ENCODE measurements at places on chromosomes 12 and 14. TPM values are rescaled to one million over a fixed set of nuclear protein-coding genes. Genes with fewer than 3 reads are reported as not detected.
A peak's percentile ranks its signal among the peaks of the same experiment; 100 is the strongest.

GRCh38 chr12:4388662-4389061 lies 9.2 kb upstream of the FGF23 start:
- peak; percentile 29 for DNase-seq

GRCh38 chr12:113573148-113573547 lies 101.5 kb upstream of the LHX5 start:
- DNase-seq = no peak

The TMEM63C gene
- 27.0 TPM for total RNA-seq

The CMKLR1 gene
- total RNA-seq = 10.1 TPM

- DNase-seq = no peak
Measured at GRCh38 chr14:74979442-74980397, 23.0 kb upstream of the EIF2B2 start.

The KRT75 gene
- total RNA-seq = not detected

DNA sequence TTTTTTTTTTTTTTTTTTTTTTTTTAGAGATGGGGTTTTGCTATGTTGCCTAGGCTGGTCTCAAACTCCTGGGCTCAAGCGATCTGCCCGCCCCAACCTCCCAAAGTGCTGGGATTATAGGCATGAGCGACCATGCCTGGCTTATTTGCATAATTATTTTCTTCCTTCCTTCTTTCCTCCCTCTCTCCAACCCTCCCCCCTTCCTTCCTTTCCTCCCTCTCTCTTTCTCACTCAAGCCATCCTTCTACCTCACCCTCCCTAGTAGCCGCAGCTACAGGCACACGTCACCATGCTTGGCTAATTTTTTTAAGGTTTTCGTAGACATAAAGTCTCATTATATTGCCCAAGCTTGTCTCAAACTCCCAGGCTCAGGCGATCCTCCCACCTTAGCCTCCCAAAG lies 83.8 kb downstream of the PEBP1 start:
- no peak for DNase-seq

DNA sequence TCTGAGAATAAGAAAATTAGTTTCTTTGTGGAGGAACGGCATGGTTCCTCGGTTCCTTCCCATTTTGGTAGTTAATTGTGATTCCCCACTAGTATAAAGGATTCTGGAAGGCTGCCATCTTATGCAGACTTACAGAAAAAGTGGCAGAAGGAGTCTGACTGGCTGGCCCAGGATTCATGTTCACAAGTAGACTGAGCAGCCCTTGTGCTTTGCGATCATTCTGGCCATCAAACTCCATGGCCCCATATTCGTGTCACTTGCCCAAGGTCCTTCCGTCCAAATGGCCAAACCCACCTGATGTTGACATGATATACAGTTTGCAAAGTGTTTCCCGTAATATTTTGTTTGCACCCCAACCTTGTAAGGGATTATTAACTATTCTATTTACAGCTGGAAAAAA lies 297.2 kb upstream of the AMIGO2 start:
- no peak for DNase-seq
